ENCODE measurements at places on chromosomes 4 and X.

DNA sequence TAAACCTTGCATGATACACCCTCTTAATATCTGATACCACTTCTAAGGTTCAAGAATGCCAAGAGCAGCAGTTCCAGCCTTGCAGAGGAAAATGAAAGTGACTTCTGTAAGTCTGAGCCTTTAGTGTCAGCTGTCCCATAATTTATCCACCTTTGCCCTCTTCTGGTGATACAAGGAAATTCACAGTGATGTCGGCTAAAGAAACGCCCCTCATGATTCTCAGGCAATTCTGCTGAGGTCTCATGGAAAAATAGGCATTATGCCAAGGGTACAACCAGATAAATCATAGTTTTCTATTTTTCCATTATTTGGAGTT, 172.2 kb upstream of the CXCL13 start:
- peak; percentile 23 for DNase-seq

DNA sequence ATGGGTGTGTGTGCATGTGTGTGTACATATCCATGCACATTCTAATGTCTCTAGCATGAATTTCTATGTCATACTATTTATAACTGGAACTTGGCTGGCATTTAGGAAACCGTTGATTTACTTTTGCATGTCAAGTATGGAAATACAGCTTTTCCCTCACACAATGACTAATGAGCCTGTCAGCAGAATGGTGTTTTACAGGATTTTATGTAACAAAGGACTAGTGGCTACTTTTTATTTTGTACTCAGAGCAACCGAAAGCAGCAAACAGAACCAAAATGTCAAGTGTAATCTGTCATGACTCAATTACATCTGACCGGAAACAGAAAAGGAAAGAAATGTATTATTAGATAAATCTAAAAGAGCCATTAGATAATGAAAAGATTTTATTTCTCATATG, 1911.5 kb upstream of the AGA start:
- no peak for DNase-seq

DNA sequence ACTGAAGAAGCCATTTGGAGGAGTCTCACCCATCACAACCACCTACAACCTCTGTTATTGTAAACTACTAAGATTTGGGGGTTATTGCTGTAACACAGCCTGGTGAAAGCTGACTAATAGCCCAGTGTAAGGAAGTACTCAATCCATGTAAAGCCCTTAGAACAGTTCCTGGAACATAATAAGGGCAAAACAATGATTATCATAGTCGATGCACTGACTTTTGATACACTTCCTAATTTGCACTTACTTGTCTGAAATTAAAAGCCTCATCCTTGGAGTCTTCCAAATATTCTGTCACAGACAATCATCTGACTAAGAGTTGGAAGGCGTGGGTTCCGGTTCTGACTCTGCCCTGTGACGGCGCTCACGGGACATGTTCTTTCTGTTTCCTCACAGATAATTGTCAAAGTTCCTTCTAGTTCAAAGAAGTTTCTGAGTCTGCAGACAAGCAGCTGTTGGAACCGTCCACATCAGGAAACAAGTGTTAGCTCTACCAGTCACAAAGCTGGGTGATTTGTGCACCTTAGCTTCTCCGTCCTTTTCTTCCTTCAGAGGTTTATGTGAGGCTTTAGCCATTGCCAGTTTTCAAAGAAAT, 33.4 kb upstream of the RASGEF1B start:
- peak; percentile 64 for DNase-seq

GRCh38 chr4:168451331-168451730, 29.0 kb downstream of the DDX60L start:
- DNase-seq = no peak

DNA sequence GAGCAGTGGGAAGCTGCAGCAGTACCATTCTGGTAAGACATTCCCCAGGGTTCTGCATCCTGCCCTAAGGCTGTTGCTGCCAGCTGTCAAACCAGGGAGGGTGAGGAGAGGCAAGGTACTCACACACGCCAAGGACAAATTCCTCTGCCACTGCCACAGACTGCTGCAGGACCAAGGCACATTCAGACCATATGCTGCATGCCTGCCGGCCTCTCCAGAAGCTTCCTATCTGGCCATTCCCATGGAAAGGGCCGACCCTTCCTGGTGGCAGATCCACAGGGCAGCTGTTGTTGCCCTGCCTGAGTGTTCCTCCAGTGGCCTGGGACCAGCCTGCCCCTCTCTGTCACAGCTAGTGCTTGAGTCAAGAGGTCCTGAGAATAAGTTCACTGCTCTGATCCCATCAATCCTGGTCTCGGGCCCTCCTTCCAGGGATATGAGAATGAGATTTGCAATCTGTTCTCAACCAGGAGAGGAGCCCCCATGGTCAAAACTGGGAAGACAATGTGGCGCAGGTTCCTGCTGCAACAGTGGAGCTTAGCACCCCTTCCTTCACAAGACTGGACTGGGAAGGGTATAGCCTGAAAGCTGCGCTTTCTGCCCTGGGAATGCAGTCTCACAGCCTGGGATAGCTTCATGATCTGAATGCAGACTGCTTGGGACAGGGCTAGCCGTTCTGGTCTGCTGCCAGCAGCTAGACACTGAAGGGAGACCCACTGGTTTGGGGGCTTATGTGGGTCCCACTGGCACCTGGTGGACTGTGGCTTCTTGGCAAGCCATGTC, 342.5 kb upstream of the NDST3 start:
- no peak for DNase-seq

DNA sequence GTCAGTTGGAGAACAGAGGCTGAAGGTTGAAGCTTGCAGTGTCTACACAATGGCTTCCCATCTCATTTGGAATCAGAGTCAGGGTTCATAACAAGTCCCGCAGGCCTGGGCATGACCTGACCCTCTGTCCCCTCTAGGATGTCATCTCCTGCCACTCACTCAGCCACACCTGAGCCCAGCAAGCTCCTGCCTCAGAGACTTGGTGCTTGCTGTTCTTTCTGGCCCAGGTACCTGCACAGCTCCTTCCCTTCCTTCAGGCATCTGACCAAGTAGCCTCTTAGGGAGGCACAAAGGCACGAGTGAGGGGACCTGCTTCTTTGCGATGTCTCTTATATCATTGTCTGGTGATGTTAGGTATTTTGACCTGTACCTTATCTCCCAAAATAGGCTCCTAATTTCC, 9.0 kb downstream of the ZBTB49 start:
- no peak for DNase-seq

DNA sequence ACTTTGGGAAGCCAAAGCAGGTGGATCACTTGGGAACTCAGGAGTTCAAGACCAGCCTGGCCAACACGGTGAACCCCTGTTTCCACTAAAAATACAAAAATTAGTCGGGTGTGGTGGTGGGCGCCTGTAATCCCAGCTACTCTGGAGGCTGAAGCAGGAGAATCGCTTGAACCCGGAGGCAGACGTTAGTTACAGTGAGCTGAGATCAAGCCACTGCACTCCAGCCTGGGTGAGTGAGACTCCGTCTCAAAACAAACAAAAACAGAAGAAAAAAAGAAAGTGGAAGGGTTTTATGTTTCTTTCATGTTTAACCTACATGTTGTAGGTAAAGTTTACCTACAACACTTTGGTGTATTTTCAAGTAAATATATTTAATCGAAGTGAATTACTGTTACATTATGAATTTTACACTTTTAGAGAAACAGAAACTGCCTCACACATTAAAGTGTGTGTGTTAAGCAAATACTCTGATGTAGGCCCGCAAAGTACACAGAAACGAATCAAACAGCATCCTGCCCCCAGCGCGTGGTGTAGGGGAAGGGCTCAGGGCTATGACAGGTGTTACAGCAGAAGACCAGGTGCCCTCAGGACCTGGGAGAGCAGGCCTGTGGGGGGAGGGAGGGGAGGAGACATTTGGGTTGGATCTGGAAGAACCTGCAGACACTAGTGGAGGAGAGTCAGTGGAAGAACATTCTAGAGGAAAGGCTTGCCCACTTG, 39.0 kb downstream of the PTTG2 start:
- no peak for DNase-seq

DNA sequence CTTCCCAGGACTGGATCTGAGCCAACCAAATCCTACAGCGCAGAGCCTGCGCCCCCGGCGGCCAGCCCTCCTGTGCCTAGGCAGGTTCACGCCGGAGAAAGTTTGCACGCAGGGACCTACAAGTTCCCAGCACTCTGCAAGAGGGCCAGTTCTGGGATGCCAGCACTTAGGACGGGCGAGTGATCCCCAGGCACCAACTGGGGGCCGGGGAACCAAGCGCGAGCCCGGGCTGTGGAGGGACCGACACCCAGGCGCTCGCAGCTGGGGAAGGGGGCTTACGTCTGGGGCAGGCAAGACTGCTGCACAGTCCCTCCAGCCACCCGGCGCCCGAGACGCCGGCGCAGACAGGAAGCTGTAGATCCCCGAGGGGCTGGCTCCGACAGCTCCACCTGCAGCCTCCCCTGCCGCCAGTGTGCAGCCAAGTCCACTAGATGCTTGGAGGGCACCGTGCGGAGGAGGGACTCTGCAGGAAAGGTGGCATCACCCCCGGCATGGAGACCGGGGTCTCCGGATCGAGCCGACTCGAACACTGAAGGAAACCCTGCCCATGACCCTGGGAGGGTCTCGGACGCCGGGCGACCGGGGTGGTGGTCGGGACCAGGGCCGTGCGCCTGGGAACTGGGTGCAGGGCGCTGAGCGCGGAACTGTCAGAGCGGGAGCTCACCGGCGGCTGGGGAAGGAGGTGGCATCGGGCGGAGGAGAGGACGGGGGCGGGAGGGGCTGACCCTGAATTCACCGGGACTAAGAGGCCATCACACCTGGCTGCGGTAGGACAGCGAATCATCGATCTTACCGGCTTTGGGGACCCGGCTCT, 566 bp downstream of the CORIN start:
- peak; percentile 37 for DNase-seq

GRCh38 chrX:40007756-40008705, 89.7 kb downstream of the BCOR start:
- DNase-seq = no peak

All from CD4-positive, alpha-beta T cell treated with Interleukin-6 at 100 ng/mL for 8 hours (primary cell).